ENCODE measurements at places on chromosomes 12 and 14.

- DNase-seq: no peak
Measured at GRCh38 chr14:35963209-35963608, 137.1 kb downstream of the BRMS1L start.

- no peak for DNase-seq
Measured at GRCh38 chr14:94364037-94364436, 24.4 kb downstream of the SERPINA1 start.

DNA sequence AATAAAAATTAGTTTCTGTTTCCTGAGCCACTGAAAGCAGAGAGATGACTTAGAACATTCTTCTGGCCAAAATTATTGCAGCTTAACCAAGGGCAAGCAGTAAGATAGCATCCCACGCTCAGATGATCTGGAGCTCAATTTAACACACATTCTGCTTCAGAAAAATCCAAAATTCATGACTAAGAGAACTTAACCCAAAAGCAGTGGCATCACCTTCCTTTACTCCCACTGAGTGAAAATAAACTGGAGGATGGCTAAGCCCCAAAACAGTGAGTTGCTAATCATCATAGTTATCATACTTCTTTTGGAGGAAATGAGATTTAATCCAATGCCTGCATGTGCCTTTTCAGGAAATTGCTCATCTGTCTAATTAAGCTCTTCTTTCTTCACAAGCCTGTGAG is 195.4 kb downstream of the DUSP6 start:
- DNase-seq: no peak

GRCh38 chr14:85711620-85712019 is 181.7 kb downstream of the FLRT2 start:
- no peak for DNase-seq

GRCh38 chr12:7498809-7499208 is 4.8 kb downstream of the CD163 start:
- DNase-seq: no peak

GRCh38 chr12:111429828-111430432 is 24.2 kb downstream of the SH2B3 start:
- no peak for DNase-seq

- DNase-seq: no peak
Measured at GRCh38 chr14:35632271-35632670, 98.3 kb downstream of the INSM2 start.

- DNase-seq: no peak
Measured at GRCh38 chr12:131002216-131002631, 48.5 kb downstream of the ADGRD1 start.

DNA sequence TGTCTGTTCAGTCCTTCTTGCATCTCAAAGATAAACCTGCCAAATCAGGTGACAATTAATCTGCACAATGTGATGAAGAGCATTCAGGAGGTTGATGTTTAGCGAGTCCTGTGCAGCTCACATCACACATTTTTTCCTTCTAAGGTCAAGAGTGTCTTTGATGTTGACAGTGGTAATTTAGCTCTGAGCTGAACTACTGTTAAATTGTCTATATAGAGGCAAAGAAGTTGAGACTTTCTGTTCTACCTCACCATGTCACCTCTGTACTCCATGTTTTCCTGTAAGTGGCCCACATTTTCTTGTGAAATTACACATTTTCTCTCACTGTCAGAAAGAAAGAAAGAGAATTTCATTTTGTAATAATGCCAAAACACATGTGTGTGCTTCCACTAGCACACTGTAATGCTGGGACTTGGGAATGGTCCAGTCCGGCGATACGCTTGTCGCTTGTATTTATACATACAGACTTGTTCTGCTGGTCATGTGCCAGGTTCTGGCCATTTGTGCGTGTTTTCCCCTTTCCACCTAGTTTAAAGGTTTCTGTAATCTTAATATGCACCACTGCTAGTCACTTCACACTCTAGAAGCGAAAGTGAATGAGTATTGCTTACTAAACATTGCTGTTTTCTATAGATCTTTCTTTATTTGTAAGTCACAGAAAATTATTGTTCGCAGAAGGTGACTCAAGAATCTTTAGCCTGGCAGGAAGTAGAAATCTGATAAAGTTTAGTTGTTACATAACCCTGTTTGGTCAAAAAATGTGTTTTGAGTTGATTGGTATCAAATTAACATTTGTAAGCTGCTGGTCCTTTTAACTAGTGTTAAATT is 328.9 kb downstream of the TMTC2 start:
- no peak for DNase-seq

GRCh38 chr12:57765698-57766463 is 997 bp downstream of the CYP27B1 start:
- no peak for DNase-seq

GRCh38 chr12:57156701-57157403 is 9.4 kb upstream of the LRP1-AS start:
- DNase-seq: no peak

- DNase-seq: no peak
Measured at GRCh38 chr12:93223440-93224426, 154.0 kb upstream of the NUDT4 start.

DNA sequence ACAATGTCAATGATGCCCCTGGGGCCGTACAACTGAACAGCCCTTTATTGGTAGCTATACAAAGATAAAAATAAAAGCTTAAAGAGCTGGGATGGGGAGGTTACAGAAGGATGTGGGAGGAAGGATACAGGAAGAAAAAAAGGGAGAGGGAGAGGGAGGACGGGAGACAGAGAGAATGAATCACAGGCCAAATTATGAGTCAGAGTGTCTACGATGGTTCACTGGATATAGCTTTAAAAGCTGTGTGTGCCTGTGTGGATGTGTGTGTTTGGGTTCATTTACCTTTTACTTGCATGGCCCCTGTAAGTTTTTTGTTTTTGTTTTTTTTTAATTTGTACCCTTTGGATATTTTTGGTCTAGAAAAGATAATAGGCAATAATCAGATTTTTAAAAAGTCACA is 111.9 kb downstream of the CCDC60 start:
- DNase-seq: no peak

DNA sequence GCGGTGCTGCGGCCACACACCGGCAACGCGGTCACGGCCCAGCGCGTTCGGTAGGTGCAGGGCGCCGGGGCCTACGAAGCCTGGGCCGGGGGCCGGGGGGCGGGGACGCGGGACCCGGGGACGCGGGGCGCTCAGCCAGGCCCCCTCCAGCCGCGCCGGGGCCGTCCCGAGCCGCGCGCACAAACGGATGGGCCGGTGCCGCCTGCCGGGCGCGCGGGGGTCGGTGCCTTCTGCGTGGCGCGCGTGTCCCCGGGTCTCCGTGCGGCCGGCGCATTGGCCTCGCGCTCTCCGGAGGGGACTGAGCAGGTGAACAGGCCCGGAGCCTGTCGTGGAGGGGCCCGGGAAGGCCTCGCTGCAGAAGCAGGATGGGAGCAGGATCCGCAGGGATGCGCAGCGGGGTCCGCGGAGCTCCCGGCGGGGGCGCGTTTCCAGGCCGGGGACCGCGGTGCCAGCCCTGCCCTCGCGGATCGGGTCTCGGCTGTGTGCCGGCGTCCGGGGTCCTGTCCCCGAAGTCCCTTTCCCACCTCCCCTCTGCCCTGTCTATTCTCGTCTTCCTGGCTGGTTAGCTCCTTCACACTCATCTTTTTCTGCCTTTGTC is 421 bp downstream of the GLT1D1 start:
- DNase-seq: no peak

DNA sequence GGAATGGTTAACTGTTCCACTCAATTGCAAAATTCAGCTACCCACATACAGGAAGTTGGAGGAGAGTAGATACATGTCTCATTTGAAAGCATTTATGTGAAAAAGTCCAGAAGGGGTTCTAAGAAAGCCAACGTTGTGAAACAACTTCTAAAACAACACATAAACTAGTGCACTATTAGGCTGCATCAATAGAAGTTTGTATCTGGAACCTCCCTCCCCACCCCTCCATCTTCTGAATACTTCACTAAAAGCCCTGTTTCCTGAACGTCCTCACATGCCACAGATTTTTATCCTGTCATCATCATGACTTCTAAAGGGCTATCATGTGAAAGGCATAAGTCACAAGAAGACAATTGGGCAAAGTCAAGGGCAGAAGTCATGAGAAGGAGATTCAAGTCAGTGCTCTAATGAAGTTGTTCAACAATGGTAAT is 5.5 kb downstream of the KRT79 start:
- DNase-seq: no peak

- DNase-seq: no peak
Measured at GRCh38 chr12:110742096-110742717, 484 bp downstream of the PPP1CC start.

GRCh38 chr12:7747246-7747645 is at the start of gene CLEC4C:
Gene CLEC4C (minus strand): TSS chr12:7747375. CDS start chr12:7747348, 27 bp downstream.
- DNase-seq: no peak

DNA sequence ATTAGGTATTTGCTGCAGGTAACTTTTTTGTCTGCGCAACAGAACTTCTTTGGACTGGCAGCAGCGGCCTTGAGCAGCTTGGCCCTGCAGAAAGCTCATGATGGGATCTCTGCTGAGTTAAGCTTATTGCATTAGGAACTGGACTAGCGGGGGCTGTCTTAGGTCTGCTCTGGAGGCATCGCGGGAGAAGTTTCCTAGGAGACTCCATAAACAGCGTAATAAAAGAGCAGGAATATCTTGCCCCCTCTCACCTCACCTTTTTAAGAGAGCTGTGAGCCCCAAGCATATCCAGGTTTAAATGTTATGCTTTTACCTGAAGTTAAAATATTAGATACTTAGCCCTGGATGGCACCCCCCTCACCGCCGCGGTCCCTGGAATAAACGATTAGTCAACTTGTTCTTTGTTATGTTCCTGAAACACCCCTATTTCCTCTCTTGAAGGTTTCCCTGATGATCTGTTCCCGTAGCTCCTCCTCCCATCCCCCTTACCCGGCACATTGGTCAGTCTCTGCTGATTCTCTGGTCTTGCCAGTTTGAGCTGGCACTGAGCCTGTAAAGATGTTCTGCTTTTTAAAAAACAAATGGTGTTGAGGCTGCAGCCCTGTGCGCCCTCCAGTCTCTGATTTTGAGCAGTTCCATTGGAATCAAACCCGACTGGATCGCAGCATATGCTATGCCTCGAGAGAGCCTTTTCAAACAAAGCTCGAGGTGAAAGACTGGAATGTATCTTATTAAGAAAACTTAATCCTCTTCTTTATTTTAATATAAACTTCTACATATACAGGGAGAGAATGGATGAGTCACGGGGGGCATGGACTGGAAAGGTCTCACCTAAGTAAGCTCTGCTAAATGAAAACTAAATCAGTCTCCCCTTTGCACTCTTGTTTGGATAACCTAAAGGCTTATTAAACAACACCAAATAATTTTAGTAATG is 1.9 kb downstream of the MLXIP start:
- DNase-seq: no peak

DNA sequence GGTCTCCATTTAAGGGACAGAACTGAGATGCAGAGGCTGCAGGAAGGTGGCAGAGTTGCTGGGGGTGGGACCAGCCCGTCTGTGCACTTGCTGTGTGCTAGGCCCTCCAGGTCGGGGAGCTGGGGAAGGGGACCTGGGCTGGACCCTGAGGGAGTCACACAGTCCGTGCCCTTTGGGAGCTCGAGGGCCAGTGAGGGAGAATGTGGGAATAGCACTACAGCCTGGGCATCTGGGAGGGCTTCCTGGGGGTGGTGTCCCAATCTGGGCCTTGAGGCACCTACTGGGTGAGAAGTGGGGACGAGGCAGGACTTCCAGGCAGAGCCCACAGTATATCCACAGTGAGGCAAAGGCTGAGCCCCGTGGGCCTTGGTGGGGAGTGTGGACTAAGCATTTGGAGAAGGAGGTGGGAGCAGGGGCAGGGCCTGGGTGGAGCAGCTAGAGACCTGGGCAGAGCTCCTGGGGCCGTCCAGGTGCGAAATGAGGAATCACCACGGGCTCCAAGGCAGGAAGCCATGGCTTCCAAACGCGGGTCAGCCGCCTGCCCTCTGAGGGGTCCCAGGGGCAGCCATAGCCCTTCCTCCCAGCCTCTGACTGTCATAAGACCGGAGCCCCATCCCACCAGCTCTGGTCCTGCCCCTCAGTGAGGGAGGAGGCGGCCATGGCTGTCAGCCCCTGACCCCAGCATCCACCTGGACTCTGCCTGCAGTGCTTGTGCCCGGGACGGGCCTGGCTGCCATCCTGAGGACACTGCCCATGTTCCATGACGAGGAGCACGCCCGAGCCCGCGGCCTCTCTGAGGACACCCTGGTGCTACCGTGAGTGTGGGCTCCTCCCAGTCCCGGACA is 6.6 kb downstream of the ASPG start:
- DNase-seq: no peak
